ENCODE measurements at places on chromosomes 2 and 18.

- peak; percentile 78 for DNase-seq
These were observed 163.0 kb upstream of the NOSTRIN start for GRCh38 chr2:168639441-168639898.

DNA sequence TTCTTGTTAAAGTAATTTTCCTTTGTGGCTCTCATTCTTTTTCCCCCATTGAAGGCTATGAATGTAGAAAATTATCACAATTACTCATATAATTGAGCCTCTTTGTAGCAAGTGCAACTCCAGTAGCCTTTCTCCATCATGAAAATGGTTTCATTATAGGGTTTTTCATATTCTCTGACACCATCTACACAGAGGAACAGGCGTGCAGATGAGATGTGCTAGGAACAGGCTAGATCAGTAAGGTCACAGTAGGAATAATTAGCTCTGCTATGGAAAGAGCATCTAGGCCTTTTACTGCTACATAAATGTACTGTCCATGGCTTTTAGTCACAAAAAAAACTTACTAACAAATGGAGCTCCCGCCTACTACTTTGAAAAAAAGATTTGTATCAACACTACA lies 12.6 kb upstream of the DLX1 start:
- no peak for DNase-seq

- no peak for DNase-seq
These were observed 182.1 kb downstream of the MGAT5 start for GRCh38 chr2:134435936-134436335.

GRCh38 chr2:59691518-59692190 lies 861.8 kb downstream of the BCL11A start:
- no peak for DNase-seq

GRCh38 chr2:72731116-72731515 lies 94.7 kb downstream of the EXOC6B start:
- no peak for DNase-seq

DNA sequence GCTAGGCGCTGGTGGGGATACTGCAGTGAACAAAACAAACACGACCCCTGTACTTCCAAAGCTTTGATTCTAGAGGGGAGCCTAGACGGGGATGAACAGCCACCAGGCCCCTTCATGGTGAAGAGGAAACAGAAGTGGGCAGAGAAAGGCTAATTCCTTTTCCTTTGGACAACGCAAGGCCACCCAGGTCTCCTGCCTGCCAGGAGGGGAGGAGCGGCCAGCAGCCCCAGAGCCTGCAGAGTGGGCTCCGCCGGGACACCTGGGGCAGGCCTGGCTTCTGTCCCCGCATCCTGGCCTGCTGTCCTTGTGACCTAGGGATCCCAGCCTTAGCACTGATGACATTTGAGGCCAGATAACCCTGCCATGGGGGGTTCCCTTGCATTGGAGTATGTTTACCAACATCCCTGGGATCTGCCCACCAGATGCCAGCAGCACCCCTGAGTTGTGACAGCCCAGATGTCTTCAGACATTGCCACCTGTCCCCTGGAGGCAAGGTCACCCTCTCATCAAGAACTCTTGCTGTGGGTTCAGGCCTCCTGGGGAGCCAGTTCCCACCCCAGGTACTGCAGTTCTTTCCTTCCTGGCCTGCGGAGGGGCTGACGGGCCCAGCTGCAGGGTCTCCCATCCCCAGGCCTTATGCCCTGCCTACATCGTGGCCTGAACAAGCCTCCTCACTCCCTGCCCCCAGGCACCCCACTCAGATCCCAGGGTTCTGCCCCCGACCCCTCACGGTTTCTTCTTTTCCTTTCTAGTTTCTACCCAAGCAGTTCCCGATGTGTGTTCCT lies 125.7 kb downstream of the SEPTIN10 start:
- DNase-seq, result no peak

DNA sequence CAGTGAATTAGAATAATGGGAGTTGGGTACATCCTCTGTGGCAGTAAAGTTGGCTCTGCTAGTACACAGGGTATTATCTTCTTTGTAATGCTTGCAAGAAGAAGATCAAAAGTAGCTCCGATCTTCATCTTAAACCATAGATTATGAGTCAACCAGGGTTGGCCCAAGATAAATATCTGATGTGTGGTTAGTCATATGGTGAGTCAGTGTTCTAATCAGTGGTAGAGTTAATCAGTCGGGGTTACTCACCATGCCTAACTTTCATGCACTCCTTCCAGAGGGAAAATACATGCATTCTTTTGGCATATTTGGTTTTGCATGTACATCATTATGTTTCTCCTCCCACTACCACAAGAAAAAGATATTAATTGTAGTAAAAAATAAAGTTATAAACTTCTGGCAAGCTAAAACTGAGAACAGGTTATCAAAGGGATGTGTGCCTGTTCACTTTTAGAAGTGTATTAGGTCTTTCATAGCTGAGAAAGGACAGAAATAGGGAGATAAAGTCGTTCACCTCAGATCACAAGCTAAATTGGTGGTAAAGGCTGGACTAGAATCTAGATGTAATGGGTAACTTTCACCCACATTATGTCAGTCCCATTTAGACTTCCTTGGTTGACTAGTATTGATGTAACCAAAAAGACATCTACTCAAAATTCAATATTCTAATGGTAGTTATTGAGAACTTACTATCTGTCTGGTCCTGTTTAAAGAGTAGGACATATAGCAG lies 684.4 kb downstream of the IRS1 start:
- DNase-seq, result no peak

- DNase-seq, result no peak
These were observed 73.0 kb downstream of the FARSB start for GRCh38 chr2:222582928-222583327.

DNA sequence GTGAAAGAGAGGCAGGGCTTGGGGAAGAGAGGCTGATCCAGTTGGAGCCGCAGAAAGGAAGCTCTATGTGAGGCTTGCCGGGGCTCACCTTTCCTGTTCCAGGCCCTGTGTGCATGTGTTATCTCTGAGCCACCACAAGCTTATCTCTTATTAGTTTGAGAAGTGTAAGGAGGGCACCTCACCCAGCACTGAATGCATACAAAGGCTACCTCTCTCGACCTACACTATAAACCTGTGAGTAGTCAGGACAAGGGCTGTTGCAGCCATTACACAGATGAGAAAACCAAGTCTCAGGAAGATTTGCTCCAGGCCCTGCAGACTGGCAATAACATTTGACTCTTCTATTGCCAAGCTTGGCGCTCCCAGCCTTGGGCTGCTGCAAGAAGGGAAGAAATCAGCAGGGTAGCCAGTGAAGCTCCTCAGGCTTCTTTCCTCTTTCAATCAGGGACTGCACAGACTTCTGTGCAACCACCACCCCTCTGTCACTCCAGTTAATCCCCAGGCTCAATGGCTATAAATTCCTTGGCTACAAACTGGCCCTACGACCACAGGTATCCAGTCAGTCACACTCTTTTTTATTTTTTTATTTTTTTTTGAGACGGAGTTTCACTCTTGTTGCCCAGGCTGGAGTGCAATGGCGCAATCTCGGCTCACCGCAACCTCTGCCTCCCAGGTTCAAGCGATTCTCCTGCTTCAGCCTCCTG lies 73.8 kb downstream of the CLHC1 start:
- no peak for DNase-seq

GRCh38 chr18:45462179-45462578 lies 153.1 kb upstream of the SLC14A2 start:
- DNase-seq, result no peak

- DNase-seq, result no peak
These were observed 61.9 kb downstream of the AFTPH start for GRCh38 chr2:64586054-64586453.

- DNase-seq, result no peak
These were observed 16.0 kb downstream of the CYB5A start for GRCh38 chr18:74275736-74276135.

GRCh38 chr2:63975437-63976124 lies 43.6 kb downstream of the VPS54 start:
- no peak for DNase-seq

DNA sequence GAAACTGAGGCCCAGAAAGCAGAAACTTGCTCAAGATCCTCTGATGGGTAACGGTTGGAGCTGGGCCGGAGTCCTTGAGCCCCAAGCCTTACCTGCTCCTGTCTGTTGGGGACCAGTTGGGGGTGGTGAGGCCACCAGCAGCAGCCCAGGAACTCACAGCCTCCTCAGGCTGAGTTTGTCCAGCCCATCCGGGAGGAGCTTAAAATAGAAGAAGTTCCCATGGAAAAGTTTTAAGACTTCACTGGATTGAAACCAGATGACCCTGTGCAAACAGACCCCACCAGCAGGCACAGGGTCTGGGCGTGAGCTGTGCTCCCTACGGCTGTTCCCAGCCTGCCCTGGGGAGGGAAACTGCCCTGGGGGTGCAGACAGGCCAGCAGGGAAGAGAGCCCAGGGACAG lies 40.6 kb upstream of the FOSL2 start:
- DNase-seq, result no peak

DNA sequence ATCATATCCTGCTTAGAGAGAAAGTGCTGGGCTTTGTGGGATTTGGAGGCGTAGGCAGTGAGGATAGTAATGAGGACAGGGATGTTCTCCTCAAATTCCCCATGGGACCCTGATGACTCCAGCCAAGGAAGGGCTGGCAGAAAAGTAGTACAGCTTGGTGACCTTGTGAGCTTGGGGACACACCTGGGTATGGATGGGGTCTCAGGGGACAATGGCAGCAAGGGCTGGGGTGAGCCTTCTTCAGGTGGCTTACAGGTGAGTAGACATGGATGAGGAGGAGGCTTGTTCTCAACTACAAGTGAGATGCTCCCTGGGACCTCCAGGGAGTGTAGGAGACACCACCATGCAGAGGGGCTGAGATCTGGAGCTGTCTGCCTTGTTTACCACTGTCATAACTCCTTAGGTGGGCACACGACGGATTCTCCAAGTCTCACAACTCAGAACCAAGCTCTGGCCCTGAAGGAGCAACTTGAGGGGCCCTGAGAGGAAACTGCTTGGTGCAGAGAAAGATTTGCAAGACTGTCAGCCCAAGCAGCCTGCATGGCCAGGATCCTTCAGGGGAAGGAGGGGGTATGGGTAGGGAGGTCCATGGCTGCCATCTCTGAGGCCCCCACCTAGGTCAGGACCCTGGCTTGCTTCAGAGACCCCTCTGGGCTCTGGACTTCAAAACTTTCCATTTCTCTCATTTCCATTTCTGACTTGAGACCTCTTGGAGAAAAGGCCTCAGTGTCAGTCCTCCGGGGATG lies 262.8 kb downstream of the DYSF start:
- no peak for DNase-seq

GRCh38 chr2:222577341-222577740 lies 78.6 kb downstream of the FARSB start:
- no peak for DNase-seq

GRCh38 chr2:153476491-153476815 lies 2.1 kb downstream of the RPRM start:
- no peak for DNase-seq

GRCh38 chr18:78160961-78161656 lies 818.5 kb upstream of the SALL3 start:
- DNase-seq, result no peak

DNA sequence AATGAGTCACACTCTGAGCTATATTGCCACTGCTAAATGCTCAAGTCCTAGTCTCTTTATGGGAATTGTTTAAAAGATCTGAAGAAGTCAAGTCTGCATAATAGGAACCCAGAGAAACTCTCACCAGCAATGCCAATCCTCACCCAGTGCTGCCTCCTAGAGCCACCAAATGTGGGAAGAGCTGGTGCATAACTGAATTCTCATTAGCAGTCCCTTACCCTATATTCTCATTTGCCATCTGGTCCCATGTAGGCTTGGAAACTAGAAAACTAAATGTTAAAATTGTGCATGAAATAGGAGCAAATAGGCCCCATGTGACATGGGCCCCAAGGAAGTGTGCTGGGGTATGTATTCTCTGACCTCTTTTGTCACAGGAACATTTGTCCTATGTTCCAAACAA lies 224.4 kb upstream of the SMAD2 start:
- no peak for DNase-seq

GRCh38 chr2:197307933-197308521 lies 2.6 kb downstream of the ANKRD44 start:
- no peak for DNase-seq

DNA sequence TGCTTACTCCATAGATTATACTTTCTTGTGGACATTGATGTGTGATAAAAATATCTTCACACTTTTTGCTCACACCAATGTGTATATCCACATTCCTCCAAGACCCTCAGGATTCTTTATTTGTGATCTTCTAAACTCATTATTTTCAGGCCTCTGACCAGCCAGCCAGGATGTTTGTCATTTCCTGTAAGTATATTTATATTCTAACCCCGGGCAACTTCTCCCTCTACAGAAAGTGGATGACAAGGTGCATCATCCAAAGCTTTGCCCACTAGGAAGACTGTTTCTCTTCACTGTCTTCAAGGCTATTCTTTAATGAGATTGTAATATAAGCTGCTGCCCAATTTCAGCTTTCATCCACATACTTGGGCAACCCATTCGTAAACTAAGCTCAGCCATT lies 3.6 kb upstream of the CWC22 start:
- no peak for DNase-seq

GRCh38 chr2:121974897-121975661 lies 219.6 kb downstream of the TSN start:
- no peak for DNase-seq

GRCh38 chr2:184322615-184323014 lies 275.7 kb upstream of the ZNF804A start:
- DNase-seq, result no peak

DNA sequence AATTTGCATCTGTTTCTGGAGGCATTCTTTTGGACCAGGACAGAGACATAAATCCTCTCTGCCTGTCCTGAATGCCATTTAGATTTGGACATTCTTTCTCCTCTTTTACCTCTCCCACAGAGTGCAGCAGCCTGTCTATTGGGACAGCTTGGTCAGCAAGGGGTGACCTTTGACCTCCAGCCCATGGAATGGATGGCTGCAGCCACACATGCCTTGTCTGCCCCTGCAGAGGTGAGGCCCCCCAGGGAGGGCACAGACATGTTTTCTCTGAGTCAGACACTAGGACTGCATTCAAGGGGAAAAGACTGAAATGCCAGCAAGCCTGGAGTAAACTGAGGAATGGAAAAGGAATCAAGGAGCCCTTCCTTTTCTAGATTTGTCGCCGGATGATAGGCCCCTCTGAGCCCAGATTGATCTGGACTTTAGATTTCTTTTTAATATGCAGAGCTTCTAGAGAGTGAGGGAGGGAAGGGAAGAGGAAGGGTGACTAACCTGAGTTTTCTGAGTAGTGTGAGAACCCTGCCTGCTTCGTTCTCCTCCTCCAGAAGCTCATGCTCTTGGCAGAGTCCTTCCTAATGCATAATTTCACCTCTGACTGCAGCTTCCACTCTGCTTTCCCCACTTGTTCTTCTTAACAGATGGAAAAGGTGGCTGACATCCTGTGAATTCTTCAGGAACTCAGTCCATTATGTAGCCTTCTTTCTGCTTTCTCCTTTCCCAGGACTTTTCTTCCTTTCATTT lies 16.1 kb upstream of the TTLL4 start:
- no peak for DNase-seq

GRCh38 chr18:40987581-40987980 lies 967.5 kb upstream of the PIK3C3 start:
- DNase-seq, result no peak

All from right atrium auricular region (tissue), 2 donors.